Stimulated activated CD4-positive, alpha-beta T cell treated with anti-CD3 and anti-CD28 coated beads, TNF-alpha, amount 100 ng/mL, for 1 hour (primary cell): ENCODE measurements at places on chromosomes 2 and 18.
A peak's percentile ranks its signal among the peaks of the same experiment; 100 is the strongest.

DNA sequence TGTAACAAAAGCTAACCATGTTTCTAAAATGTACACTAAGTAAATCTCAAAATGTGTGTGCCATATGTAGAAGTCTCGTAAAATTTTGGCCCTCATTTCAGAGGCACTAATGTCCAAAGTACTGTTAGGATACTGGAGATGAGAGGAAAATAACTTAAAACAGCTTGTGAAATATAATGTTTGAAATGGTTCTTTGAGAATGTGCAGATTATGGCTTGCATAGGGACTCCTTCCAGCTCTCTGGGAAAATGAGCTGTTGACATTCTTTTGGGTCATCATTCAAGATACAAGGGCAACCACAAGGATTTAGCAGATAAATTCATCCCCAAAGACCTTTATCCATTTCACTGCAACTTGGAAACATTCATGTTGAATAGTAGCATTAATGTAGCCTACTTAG, 38.1 kb upstream of the OTX1 start:
- no peak for DNase-seq

DNA sequence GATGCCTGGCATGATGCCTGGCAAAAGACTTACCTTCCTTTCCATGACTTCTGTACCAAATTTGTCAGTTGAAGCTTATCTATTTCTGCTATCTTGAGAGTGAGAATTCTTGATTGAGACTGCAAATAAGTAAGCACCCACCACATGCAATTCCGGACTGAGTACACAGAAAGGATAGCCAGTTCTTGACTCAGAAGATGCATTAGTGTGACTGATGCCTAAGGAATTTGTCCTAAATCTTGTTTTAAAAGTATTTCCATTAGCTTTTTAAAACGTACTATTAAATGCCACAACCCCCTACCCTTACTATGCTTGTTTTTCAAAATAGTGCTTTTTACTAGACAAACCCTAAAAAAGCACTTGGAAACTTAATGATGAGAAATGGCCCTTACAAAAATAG, 545 bp downstream of the MPP4 start:
- no peak for DNase-seq

- no peak for DNase-seq
Observed at GRCh38 chr2:44844651-44845270, 96.7 kb upstream of the SIX3 start.

DNA sequence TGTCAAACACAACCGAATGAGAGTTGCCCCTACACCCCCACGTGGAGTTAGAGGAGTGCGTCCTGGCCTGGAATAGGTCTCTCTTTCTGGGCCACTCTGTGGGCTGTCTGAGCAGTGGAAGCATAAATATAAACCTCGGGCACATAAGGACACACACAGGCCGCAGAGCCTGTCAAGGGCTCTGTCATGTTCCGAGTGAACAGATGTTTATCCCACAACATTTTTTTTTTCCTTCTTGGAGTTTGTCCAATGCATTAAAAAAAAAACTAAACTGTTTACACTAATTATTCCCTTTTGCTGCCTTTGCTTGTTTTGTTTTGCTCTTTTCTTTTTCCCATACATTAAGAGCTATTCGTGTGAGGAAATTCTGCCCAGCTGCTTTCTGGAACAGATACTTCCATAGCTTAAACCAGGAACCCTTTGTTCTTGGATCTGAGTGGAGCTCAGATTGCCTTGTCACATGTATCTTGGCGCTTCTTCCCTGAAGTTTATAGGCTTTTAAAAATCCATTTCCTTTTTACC, 228.3 kb upstream of the FOSL2 start:
- DNase-seq = no peak

GRCh38 chr2:74008761-74009395, 24.2 kb downstream of the TET3 start:
- DNase-seq = no peak

GRCh38 chr2:183186296-183186695, 62.1 kb downstream of the NUP35 start:
- DNase-seq = no peak

- no peak for DNase-seq
Observed at GRCh38 chr2:2671826-2672225, 340.8 kb upstream of the MYT1L start.

DNA sequence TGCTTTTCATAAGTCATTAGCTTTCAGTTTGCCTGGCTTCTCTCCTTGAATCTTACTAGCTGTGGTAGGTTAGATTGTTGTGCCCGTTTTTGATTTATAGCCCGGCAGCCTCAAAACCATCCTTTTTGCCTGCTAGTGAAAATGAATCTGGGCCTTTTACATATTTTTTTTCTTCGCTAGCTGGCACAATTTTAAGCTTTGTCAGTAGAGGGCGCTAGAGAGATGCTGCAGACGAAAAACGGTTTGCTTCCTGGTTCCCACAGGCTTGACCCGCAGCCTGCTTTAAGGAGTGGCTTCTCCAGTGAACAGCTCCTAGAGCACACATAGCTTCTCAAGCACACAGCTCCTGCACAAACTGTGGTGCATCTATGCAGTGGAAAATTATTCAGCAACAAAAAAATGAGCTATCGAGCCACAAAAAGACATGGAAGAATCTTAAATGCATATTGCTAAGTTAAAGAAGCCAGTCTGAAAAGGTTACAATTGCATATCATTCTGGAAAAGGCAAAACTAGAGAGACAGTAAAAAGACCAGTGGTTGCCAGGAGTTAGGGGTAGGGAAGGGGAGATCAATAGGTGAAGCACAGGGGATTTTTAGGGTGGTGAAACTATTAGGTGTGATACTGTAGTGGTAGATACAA, 47.9 kb downstream of the E2F6 start:
- DNase-seq = no peak

DNA sequence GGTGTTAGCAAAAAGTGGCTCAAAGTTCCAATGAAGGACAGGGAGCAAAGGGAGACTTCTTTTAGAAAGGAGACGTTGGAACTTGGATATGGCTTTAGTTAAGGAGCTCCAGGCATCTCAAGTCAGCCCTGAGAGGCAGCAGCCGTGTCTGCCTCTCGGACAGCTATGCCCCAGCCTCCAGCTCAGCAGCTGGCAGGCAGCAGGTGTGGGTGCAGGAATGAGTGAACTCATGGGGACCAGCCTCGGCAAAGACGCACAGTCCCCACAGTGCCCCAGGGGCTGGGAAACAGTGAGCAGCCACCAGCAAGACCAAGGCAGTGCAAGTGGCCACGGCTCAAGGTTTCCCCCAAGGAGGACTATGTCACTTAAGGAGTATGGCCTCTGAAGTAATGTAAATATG, 1.6 kb upstream of the LRRFIP1 start:
- no peak for DNase-seq

DNA sequence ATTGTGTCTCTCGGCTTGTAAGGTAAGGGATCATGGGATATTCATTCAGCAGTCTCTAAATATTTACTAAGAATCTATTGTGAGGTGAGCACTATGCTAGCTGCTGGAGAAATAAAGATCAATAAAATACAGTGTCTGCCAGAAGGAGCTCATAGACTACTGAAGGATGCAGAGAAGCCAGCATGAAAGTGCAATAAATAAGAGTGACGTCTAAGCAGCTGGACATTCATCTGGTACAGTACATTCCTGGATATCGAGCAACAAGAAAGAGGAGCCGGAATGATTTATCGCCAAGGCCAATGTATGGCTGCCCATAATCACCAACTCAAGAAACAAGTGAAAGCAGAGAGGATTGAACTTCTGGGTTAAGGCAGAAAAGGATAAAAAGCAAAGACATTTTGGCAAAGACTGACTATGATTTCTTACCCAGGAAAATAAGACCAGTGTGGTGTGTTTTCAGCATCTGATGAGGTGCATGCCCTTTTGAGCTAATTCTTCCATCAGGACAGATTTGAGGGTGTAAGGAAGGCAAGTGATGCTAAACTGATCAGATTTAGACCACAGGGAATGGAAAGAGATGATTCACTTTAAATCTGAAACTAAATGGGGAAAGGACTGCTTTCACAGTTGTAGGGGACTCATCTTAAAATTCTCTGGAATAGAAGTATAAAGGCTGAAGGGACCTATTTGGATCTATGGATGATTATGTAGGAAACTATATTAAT, 18.7 kb upstream of the LMAN1 start:
- no peak for DNase-seq

- no peak for DNase-seq
Observed at GRCh38 chr2:97712693-97713295, 582 bp upstream of the ZAP70 start.

- DNase-seq = no peak
Observed at GRCh38 chr18:52343138-52343537, 3.1 kb downstream of the DCC start.

GRCh38 chr2:159616286-159616701, at the start of gene BAZ2B:
BAZ2B (minus strand) TSS chr2:159616548; CDS start chr2:159478719, 137,829 bp downstream.
- DNase-seq = no peak

DNA sequence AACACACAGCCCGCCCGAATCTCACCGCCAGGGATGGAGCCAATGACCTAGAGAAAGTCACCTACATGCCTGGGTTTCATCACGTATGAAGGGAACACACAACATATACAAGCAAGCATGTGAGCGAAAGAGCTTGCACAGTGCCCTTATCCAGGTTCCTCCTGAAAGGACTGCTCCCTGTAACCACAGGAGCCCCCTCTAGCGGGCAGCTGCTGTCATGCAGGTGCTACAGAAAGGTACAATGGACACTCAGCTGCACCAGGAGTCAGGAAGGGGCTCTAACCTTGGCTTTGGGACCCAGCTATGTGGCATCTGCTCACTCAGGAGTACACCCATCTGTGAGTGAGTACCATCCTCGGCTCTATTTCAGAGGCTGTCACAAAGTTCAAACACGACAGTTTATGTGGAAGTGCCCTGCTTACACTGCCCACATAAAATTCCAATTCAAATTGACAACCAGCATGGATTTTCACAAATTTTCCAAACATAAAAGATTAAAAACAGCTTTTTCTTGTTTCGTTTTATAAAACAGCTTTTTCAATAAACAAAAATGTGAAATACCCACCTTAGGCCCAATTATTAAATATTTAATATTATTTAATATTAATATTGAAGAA, 3.5 kb downstream of the NDUFA10 start:
- DNase-seq = no peak

GRCh38 chr2:3651691-3652648, 6.0 kb upstream of the ALLC start:
- DNase-seq = peak; percentile 21

GRCh38 chr2:127220102-127220767, at the start of gene CYP27C1:
CYP27C1 (minus strand) TSS chr2:127220299; CDS start chr2:127220270, 29 bp downstream.
- DNase-seq = no peak

DNA sequence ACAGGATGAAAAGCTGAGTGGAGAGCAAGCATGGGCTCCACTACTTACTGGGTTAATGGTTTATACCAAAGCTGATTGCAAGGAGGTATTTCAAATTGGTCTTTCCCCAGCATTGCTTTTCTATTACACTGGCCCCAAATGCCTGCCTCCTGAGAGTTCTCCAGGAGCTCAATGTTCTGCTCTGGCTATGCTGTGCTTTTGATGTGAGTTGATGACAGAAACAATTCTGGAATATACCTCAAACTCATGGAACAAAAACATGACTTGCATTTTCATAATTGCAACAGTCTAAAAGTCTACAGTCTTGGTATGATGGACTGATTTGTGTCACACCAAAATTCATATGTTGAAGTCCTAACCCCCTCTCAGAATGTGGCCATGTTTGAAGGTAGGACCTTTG, 258.0 kb downstream of the CDH20 start:
- no peak for DNase-seq

DNA sequence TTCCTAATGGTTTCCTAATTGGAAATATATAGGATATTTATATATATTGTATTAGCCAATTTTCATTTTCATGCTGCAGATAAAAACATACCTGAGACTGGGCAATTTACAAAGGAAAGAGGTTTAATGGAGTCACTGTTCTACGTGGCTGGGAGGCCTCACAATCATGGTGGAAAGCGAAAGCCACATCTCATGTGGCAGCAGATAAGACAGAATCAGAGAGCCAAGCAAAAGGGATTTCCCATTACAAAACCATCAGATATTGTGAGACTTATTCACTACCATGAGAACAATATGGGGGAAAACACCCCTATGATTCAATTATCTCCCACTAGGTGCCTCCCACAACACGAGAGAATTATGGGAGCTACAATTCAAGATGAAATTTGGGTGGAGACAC, 242.5 kb upstream of the NETO1 start:
- DNase-seq = no peak

DNA sequence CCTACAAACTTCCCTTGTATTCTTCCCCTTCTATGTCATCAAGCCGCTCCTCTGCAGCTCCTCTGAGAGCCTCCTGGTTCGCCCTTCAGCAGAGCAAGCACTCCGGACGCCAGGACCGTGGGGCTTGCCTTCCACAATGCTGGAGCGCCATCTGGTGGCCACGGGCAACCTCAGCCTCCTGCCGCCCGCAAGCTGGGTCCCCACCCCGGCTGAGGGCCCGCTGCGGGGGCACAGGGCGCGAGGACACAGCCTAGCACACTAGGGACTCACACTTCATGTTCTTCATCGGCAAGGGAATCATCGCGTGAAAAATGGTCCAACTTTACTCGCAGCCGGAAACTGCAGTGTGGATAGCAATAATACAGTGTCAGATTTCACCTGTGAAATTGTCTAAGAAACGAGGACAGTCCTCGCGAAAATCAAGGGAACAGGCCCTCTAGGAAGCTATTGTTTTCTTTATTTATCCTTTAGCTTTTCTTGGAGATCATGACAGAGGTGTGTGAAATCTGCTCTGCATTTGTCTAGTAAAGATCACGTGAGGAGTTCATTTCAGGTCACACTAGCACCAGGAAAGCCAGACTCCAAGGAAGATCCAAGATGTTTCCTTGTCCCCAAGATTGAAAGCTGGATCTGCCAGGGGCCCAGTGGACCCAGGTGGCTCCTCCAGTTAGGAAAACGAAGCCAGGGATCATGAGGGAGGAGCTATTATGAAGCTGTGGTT, 5.8 kb downstream of the PRLH start:
- DNase-seq = peak; percentile 92

GRCh38 chr18:79900610-79901570, 50.6 kb downstream of the SLC66A2 start:
- no peak for DNase-seq

- no peak for DNase-seq
Observed at GRCh38 chr18:35122586-35123224, 81.5 kb downstream of the MAPRE2 start.

DNA sequence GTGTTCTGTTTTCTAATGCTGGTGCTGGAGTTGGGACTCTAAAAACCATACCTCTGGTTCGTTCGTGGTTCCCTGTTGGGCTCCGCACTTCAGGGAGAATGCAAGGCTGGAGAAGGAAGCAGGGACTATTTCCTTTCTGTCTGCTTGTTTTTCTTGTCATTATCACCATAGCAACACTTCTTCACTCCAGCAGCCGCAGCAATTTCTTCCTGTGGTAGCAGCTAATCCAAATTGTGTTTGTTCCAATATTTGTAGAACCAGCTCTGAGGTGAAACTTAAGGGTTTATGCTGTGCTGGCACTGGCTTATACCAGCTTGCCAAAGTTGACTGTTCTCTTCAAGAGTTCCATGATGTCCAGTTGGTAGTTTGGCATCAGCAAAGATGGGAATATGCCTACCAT, 301.4 kb upstream of the SYT4 start:
- no peak for DNase-seq
